ENCODE measurements at places on chromosomes 1 and 21.

- DNase-seq, result no peak
Measured at GRCh38 chr21:32645261-32646182, 33.3 kb upstream of the CFAP298 start.

GRCh38 chr21:33751120-33751519, 108.8 kb downstream of the ITSN1 start:
- DNase-seq, result no peak

- no peak for DNase-seq
Measured at GRCh38 chr1:73801912-73802429, 396.0 kb downstream of the LRRIQ3 start.

DNA sequence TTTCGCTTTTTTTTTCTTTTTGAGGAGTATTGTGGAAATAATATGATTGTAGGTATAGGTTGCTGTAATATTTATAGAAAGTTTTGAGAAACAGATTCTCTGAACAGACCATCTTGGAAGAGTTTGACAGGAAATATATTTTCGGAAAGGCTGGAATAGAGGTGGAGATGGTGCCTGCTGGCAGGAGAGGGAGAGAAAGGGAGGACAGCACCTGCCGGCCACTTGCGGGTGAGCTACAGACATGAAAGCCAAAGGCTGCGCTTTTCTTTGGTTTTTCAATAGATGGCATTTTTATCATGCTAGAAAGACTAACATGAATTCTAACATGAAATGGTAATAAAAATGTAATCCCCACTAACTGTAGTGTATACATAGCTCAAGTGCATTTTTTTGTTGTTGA, 82.1 kb downstream of the CAMTA1 start:
- no peak for DNase-seq

DNA sequence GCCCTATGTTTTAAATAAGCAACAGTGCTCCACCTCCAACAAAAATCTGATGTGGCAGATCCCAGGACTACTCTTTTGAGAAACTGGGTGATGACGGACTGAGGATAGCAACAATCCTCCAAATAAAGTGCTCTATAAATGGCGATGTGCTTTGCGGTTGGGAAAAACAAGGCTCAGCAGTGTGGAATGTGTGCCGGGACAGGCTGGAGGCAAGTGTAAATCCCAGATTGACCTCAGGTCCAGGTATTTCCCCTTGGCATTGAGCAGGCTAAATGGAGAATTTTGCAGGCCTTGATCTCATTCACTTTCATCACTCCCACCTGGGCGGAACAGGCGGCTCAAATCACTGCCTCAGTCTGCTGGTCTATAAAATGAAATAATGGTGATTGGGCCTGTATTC, 35.1 kb downstream of the LRRC42 start:
- no peak for DNase-seq

DNA sequence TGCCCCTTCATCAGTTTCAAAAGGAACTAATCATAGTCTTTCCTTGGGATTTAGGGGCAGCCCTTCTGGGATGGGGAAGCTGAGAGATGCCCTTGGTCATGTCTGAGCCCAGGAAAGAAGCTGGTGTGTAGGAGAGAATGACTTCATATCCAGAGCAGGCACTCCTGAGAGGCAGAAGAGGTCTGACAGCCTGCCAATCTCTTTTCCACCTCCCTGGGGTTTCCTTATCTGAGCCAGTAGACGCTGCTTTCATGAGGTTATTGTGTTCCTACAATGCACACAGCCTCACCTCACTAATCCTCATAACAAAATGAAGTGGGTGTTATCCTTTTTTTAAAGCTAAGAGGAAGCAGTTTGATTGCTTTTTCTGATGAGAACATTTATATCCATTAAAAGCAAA, 14.1 kb downstream of the ROR1 start:
- no peak for DNase-seq

Data from SHP77 treated with DMSO at 0.1 percent for 48 hours (cell line).